ENCODE measurements at places on chromosomes 4 and X.

GRCh38 chr4:124907881-124908280, 195.3 kb upstream of the ANKRD50 start:
- no peak for DNase-seq

DNA sequence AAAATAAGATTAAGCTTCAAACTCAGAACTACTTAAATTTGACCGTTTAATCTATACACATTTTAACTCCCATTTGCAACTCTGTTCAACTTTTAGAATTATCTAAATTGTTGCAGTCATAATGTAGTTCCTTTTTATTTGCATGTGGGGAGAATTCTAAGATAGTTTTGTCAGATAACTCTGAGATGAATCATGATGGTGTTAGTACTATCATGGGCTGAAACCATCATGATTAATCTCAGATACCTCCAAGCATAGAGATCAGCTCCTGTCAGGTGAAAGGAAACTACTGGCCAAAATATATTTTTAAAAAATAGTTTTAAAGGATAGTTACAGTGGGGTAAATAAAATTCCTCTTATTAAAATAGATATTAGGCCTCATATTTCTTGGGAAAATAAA, 39.0 kb downstream of the FBXO8 start:
- no peak for DNase-seq

GRCh38 chrX:23765449-23765848, 17.5 kb upstream of the SAT1 start:
- DNase-seq = no peak

DNA sequence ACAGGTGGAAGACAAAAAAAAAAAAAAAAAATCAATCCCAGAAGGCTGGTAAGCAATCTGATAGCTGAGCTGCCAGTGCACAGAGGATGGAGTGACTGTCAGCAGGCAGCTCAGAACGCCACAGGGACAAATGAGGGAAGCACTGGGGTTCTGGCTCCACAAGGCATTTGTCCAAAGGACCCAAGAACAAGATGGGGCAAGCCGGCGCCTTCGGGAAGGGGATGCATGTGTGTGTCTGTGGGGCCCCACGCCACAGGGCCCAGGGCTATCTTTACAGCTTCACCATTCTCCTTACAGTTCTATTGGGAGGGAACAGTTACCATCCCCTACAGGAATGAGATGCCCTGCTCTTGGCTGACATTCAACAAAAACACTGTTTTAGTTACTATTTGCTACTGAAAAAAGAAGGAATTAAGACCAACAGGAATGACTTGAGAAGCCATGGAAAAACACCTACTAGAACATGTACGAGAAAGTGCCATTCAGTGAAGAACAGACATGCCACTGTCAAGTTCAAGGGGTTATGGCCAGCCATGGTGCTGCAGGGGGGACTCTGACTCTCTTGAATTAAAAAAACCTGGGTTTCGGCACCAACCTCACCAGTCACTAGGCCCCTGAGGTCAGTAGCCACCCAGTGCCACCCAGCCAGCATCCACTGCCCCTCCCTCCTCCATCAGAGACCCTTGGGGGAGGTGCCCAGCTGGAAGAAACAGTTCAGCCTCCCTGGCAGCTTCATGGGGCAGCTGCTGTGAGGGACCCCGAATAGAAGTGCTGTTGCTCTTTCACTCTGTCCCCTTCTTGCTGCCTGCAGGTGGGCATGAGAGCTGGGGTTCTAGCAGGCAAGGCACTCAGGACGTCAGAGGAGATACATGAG, 18.5 kb downstream of the WDR1 start:
- no peak for DNase-seq

GRCh38 chrX:10078266-10078665, 78.5 kb upstream of the CLCN4 start:
- DNase-seq = no peak

DNA sequence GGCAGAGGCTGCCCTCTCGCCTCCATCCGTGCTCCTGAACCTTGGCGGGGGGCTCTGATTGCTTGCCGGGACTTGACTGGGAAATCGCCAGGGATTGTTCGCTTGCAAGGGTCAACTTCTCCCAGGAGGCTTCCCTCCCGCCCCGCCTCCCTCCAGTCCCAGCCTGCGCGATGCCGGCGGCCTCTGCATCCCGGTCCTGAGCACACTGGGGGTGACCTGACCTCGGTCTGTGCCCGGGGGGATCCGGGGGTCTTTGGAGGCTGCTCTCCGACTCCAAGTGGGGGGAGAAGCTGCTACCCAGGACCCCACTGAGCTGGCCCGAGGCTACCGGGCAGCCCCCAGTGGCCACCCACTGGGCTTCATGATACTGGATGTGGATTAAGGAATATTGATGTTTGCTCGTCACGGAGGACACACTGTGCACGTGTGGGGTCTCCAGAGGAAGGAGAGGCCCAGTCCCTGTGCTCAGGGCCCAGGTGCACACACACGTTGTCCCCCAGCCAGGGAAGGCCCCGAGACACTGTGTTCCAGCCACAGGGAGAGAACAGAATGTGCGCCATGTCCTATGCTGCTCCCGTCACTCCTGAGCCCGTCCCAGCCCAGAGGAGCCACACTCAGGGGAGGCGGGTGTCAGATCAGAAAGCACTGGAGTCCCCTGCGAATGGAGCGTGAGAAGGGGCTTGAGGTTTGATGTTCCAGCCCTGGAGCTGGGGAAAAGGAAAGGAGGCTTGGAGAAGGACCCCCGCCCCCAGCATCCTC, 55.9 kb upstream of the NKX1-1 start:
- DNase-seq = no peak

DNA sequence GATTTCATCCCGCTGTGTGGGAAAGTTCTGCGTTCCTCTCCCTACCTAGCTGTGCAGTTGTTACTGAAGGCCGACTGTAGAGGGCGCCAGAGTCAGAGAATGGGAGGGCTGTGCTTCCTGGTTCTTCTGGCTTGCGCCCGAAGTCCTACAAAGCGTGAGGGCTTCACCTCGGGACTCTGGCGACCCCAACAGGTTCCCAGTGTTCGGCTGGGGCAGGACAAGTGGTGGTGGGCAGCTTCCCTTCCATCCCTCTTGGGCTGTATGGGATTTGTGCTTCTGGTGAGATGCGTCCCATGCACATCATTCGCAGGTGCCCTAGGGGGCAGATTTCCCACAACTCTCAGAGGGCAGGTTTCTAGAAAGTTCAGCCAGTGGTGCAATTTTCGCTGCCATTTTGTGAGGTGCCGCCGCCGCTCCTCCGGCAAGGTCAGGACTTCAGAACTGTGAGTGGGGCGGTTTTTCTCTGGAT, 27.3 kb downstream of the CT45A1 start:
- peak; percentile 69 for DNase-seq

- no peak for DNase-seq
These were observed 63.4 kb downstream of the LCORL start for GRCh38 chr4:17958181-17958580.

DNA sequence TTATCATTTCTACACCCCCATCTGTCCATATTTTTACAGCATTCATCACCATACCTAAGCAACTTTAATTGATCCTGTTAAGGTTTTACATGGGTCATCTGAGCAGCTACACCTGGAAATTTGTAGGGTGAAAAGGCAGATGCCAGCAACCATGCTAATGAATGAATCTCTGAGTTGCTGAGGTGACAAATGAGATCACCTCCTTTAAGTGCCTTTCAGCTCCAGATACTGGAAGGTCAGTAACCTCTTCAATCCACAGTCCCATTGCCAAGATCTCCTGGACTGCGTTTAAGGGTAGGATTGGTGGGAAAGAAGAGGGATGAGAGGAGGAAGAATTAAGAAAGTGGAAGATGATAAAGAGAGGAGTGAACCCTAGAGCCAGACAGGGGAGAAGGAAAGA, 8.5 kb upstream of the BMP3 start:
- no peak for DNase-seq

- no peak for DNase-seq
These were observed 29.2 kb upstream of the FAM193A start for GRCh38 chr4:2507259-2507658.

GRCh38 chr4:44771789-44772188, 45.4 kb upstream of the GNPDA2 start:
- DNase-seq = no peak

GRCh38 chrX:80578517-80579105, 158.4 kb downstream of the TENT5D start:
- peak; percentile 18 for DNase-seq

DNA sequence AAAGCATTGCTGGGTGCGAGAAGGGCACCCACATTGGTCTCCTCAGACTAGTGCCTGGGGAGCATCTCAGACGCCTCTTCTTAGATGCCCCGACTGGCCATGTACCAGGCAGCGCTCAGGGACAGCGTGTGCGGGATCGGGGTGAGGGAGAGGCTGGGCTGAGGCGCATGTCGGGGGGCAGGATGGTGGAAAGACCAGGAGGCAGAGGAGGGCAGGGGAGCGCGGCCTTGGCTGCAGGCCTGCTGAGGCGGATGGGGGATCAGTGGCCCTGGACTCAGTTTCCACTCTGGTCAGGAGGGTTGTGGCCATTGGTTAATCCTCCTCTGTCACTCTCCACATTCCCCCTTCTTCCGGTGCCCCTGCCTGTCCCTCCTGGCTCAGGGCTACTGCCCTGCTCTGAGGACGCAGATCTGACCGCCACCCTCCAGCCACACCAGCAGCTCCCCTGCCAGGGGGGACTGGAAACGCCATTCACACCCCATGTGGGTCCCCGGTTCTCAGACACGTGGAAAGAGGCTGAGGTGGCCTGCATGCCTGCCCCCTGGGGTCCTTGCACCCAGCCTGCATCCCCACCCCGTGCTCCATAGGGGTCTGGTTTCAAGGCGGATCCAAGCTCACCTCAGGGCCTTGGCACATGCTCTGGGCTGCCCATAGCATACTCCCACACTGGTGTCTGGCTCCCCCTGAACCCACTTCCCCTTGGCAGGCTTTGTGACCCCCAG, 105.9 kb downstream of the CPZ start:
- DNase-seq = no peak

DNA sequence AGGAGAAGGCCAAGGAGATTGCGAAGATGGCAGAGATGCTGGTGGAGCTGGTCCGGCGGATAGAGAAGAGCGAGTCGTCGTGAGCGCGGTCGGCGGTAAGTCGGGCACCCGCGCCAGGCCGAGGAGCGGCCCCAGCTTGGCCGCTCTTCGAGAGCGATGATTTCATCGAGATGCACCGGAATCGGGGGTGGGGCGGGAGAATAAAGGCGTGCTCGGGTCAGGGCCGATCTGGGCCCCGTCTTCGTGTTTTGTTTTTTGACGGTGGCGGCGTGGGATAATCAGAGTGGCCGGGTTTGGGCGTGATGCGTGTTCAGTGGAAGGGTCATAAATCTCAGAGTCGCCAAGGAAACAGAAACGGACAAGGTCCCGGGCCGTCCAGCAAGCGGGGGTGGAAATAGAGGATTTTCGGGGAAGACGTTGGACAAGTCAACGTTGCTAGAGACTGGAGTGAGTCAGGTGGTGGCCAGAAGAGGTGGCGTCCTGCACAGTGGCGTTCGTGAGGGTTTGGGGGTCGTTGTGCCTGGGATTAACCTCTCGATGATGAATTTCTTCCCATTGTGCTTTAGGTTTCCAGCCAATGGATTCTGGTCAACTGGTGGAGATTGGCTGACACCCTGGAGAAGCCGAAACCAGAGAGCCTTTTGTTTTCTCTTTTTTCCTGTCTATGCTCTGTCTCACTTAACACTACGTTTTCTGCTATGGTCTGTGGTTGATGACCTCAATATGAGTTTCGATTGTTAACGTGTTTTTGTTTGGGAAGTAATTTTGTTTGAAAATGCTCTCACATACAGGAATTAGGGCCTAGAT, 882 bp downstream of the MRFAP1 start:
- DNase-seq = peak; percentile 59

DNA sequence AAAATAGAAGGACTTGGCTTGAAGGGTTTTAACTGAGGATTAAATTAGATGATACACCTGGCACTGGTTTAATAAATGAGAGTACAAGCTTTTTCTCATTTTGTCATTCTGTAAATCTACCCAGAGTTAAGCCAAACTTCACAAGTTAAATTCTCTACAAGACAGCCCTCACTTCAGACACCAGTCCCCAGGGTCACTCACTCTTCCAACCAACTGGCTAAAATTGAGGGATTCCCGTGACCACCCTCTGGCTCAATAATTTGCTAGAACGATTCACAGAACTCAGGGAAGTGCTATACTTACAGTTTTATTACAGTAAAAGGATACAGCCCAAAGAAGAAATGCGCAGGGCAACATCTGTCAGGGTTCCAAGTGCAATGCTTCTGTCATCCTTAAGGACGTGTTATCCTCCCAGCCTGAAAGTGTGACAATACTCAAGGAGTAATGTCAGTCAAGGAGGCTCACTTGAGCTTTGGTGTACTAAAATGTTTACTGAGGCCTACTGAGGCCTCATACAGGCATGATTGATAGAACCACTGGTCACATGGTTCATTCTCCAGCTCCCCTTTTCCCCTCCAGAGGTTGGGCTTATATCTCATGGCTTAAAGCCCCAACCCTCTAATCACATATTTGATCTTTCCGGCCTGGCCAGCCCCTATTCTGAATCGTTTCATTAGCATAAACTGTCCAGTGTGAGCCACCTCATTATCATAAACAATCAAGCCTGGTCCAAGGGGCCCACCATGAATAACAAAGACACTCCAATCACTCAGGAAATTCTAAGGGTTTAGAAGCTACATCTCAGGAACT, 9.6 kb upstream of the TMSB4X start:
- peak; percentile 77 for DNase-seq

DNA sequence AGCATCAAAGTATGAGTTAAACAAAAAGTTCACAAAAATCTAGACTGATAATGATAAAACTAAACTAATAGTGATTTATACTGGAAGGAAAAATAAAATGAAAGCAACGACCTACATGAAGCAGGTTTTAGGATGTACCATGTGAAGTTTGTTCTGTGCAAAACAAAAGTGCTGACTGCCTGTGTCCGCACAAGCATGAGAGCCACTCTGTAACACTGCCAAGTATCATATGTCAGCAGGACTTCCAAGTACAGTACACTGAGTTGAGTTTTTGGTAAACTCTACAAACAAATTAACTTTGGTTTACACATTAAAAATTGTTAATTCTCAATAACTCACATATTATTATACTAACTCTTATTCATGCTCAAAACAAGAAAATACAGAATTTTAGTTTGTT, 459.0 kb downstream of the PDGFC start:
- DNase-seq = no peak

GRCh38 chr4:89352541-89352940, 44.9 kb upstream of the GPRIN3 start:
- no peak for DNase-seq

GRCh38 chrX:108415146-108415545, 23.1 kb downstream of the COL4A6 start:
- no peak for DNase-seq

- no peak for DNase-seq
These were observed 763.0 kb downstream of the DMD start for GRCh38 chrX:32448320-32448719.

- no peak for DNase-seq
These were observed 125.7 kb downstream of the CAMK2D start for GRCh38 chr4:113635739-113636437.

- no peak for DNase-seq
These were observed 224.7 kb downstream of the ANTXR2 start for GRCh38 chr4:79848329-79848728.

DNA sequence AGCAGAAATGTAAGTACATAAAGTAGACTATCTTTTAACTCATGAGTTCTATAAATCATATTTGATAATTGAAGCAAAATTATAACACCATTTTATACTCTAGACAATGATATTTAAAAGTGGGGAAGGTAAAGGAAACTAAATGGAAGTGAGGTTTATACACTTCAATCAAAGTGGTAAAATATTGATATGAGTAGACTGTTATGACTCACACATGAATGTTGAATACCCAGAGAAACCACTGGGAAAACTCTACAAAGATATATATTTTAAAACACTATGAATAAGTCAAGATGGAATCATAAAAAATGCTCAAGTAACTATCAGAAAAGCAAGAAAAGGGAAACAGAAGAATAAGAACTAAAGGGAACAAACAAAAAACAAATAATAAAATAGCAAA, 8.4 kb downstream of the VSIG1 start:
- DNase-seq = no peak

- DNase-seq = no peak
These were observed 14.6 kb upstream of the IL13RA2 start for GRCh38 chrX:115031989-115032388.

Measured in K562 (cell line).